OCI-LY7 (cell line): ENCODE measurements at places on chromosomes 11 and 22.
A peak's percentile ranks its signal among the peaks of the same experiment; 100 is the strongest.

- DNase-seq = no peak
Measured at GRCh38 chr11:85974122-85974521, 94.8 kb downstream of the PICALM start.

GRCh38 chr11:83982825-83983224, 696.7 kb upstream of the CCDC90B start:
- DNase-seq = no peak

DNA sequence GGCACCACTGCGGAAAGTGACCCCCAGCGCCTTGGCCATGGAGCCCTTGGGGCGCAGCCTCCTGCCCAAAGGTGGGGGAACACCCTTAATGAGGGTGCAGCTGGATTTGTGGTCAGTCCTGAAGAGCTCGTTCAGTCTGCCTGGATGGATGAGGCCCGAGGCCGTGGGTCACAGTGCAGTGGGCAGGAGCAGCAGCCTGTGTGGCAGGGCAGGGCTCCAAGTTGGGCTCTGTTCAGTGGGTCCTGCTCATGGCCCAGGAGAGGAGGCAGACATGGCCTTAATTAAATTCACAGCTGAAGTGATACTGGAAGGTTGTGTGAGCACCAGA, 33.3 kb downstream of the FAM83F start:
- DNase-seq = no peak

DNA sequence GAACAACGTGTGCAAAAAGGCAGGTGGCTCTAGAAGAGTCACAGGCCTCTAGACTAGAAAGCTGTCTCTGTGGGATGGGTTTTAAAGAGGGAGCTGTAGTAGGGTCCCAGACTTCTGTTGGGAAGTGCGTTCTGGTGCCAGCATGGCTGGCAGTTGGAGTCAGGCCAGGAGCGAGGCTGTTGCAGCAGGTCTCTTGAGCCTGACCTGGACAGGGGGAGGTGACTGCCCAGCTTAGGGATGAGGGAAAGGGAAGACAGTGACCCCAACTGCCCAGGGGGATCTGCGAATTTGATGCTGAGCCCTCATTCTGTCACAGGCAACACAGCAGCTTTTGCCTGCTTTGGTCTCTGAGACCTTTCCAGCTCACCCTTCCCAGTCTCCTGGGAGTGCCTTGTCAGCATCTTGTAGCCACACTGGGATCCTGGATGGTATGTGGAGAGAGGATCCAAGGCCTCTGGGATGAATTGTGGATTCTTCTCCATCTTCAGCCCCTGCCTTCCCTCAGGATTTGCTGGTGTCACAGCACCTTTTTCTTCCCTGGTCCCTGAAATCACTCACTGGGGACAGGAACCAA, 3.4 kb downstream of the TSKU start:
- DNase-seq = no peak

GRCh38 chr11:32426192-32426591, 9.1 kb downstream of the WT1 start:
- no peak for DNase-seq

GRCh38 chr11:27717801-27718229, 17.6 kb upstream of the BDNF start:
- no peak for DNase-seq

DNA sequence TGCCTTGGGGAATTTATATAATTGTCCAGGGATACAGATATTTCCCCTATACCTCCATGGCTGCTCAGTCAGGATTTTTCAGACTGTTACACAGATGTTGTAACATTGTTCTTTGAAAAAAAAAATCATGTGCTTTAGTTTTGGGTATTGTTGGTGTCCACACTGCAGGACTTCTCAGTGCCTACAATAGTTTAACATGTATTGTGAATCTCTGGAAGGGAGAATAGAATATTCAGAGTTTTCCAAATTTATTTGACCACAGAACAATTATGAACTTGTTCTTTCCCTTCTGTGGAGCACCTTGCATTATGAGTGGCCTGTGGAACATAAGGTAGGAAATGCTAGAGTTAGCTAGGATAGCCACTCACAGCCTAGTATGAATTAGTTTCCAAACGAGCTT, 14.5 kb downstream of the CRYBA4 start:
- no peak for DNase-seq

- DNase-seq = no peak
Measured at GRCh38 chr22:17412232-17412631, 43.0 kb downstream of the CECR2 start.

DNA sequence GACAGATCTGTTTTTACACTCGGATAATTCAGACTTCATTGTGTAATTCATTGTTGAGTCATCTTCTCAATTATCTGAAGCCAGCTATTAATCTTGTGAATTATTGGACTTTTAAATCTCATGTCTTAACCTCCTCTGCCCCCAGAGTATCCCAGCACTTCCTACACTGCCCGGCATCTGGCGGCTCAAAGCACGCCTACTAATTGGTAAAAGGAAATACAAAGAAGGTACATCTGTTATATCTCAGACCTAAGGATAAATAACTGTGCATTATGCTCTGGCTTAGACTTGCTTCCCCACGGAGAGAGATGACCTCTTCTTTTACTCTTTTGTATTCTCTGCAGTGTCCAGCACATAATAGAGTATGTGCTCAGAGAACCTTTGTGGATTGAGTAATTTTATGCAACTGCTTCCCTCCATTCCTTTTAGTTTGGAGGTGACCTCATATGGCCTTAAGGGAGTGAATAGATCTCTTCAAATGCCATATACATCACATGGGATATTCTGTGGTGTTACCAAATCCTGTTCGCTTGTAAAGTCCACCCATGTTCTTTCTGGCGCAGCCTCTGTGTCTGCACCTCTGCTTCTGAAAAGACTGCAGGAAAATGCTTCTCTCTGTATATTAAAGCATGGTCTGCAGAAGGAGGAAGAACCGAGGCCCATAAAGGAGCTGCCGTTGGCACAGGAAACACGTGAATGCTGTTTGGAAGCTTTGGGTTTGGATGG, 125.6 kb upstream of the SORL1-AS1 start:
- no peak for DNase-seq

DNA sequence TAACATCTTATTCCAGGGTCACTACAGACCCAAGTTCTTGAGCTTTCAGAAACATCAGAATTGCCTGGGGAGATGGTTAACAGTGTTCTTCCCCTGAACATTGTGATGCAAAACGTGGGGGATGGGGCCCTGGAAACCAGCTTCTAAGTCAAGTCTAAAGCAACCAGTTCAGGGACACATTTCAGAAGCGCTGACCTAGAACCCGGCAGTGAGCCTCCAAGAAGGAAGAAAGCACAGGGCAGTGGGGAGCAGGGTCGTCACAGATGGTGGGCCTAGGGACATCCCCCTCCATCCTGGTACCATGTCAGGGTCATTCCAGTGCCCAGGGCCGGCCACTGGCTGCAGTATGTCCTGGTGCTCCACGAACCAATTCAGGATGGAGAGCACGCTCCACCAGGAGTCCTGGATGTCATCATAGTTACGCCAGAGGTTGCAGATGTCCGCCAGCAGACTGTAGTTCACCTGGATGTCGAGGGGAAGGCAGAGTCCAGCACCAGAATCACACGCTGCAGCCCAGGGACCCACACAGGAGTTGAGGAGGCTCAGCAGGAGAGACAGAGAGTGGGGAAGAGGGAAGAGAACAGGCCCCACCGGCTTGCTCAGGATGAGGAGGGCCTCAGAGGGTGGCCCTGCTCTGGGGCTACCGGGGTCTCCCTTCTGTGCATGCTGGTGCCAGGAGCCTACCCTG, 5.0 kb downstream of the NAGA start:
- no peak for DNase-seq

DNA sequence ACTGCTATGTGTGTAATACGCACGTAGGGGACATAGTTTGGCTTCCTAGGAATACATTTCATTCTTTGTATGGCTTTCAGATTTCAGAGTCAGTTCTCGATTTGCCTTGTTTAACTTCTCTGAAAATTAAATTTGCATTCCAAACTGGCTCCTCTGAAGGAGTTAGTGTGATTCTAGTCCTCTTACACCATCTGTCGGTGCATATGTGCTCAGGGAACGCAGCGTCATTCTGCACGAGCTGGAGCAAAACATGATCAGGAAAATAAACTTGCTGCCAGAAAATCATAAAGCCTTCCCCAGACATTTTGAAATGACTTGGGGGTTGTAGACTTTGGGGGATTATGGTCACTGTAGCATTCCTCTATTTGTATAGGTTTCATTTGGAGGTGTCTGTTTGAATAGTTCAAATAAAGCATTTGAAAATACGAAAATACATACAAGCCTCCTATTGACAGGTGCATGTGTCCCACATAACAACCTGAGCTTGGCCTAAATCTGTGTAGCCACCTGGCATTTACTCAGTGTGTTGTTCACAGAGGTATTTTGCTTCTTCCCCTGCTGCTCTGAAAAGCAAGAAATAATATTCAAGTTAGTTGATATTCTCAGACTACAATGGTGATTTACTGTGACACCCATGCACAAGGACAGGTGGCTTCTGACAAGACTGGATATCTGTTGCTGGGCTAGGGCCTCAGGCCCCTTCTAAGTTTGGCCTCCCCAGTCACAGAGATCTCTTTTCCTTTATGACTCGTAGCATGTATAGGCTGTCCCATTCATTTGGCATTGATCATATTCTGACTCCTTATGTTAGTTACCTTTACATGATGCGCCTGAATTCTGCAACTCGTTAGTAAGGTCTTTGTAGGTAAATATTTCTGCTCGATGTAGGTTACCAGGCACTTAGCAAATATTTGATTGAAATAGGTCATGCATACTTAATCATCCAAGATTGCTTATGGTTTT, 81.6 kb upstream of the SORL1-AS1 start:
- peak; percentile 68 for DNase-seq

DNA sequence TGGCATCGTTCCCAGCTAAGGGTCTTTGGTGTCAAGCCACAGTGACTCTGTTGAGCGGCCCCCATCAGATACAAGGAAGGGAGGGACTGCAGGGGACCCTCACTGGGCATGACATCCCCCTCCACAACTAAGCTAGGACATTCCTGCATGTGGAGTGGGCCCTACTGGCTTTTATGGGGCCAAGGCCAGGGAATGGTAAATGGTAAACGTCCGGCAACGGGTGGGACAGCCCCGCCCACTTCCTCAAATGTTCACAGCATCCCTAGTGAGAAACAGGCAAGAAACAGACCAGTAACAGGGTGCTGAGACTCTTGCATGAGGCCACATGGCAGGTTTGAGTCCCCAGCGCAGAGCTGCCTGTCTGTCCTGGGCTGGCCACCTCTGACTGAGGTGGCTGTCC, 4.4 kb downstream of the TMPRSS6 start:
- no peak for DNase-seq

DNA sequence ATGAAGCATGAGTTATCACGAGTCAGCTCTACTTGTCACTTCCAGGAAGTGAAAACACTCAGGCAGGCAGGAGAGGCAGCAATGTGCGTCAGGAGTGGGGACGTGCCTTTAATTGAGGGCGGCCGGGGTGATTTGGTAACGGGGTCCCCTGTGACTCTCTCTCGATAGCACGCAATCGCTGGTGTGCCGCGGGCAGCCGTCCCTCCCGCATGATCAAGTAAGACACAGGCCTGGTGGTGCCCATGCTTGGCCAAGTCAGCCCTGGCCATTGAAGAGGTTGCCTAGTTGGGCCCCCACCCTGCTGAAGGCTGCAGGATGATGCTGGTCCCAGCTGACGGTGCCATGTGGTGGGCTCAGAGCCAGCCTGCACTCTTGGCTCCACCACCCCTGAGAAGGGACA, 29.7 kb downstream of the CACNG2 start:
- no peak for DNase-seq

DNA sequence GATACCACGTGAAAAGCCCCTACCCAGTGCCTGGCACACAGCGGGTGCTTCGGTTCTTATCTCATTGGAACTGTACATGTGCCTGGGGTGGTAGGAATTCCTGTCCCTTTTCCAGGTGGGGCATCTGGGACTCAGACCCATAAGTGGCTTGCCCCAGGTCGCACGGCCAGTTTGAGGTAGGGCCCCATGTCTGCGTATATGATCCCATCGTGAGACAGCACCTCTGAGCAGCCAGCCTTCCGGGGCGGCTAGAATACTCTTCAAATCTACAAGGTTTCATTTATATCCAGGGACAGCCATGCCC, 33.5 kb upstream of the SMIM38 start:
- no peak for DNase-seq

DNA sequence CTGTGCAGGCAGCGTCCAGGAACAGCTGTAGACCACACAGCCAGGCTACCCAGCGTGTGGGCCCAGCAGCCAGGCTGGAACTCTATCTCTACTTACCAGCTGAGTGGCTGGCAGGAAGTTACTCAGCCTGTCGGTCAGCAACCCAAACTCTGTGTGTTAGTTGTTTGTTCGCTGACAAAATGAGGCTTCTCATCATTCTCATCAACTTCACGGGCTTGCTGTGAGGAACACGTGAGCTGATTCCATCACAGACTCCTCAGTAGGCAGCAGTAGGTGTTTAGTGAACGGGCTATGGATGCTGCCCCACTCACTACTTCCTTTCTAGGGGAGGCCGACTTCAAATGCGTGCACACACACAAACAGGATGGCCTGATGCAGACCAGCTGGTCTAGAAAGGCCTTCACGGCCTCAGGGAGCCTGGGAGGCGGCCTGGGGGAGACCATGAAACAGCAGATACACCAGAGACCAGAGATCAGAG, 830 bp upstream of the SPDYC start:
- DNase-seq = peak; percentile 48

GRCh38 chr11:118078911-118079411, 2.1 kb downstream of the TMPRSS4 start:
- DNase-seq = no peak

GRCh38 chr22:19993926-19994325, 22.7 kb downstream of the ARVCF start:
- no peak for DNase-seq

GRCh38 chr22:20607157-20607907, 99.9 kb downstream of the MED15 start:
- DNase-seq = no peak

DNA sequence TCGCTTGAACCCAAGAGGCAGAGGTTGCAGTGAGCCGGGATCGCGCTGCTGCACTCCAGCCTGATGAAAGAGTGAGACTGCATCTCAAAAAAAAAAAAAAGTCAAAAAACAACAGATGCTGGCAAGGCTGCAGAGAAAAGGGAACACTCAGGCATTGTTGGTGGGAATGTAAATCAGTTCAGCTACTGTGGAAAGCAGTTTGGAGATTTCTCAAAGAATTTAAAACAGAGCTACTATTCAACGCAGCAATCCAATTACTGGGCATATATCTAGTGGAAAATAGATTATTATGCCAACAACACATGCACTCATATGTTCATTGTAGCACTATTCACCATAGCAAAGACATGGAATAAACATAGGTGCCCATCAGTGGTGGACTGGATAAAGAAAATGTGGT, 89.7 kb downstream of the EFCAB6 start:
- DNase-seq = no peak

DNA sequence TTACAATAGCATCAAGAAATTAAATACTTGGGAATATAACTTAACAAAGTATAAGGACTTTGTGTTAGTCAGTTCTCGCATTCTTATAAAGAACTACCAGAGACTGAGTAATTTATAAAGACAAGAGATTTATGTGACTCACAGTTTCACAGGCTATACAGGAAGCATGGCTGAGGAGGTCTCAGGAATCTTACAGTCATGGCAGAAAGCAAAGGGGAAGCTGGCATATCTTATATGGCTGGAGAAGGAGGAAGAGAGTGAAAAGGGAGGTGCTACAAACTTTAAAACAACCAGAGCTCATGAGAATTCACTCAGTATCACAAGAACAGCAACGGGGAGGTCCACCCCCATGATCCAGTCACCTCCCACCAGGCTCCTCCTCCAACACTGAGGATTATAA, 32.0 kb upstream of the CCDC134 start:
- DNase-seq = no peak

- peak; percentile 7 for DNase-seq
Measured at GRCh38 chr11:126226334-126227084, 14.9 kb downstream of the FAM118B start.
